ENCODE measurements at places on chromosomes 6 and 20.

- DNase-seq = no peak
Measured at GRCh38 chr20:41428285-41428684, 61.7 kb upstream of the EMILIN3 start.

GRCh38 chr6:56552187-56553130, 90.2 kb downstream of the DST start:
- DNase-seq = no peak

- peak; percentile 72 for DNase-seq
Measured at GRCh38 chr6:110529355-110529754, 52.9 kb upstream of the SLC22A16 start.

- DNase-seq = no peak
Measured at GRCh38 chr6:99416892-99417767, 8.0 kb downstream of the PNISR start.

GRCh38 chr6:39530201-39530759, 194.9 kb downstream of the KIF6 start:
- DNase-seq = no peak

GRCh38 chr20:57097245-57097915, 169.1 kb downstream of the BMP7 start:
- no peak for DNase-seq

GRCh38 chr20:22619272-22619671, 34.9 kb upstream of the FOXA2 start:
- no peak for DNase-seq

DNA sequence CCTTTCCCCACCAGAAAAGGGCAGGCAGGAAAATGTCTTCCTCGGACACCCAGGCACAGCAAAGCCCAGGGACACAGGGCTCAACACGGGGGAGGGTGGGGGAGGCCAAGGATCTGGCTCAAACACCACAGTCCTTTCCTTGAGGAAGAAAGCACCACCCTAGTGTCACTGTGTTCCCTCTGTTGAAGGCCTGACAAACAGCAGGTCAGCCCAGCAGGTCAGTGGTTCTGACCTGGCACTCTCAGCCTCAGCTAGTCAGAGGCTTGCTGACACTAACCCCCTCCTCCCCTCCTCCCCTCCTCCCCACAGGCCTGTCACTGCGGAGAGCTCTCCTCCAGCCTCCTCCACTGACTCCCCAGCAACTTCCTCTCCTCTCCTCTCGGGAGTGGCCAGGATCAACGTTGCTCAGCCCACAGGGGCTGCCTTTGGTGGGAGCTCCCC, 239.6 kb downstream of the LRFN2 start:
- no peak for DNase-seq

DNA sequence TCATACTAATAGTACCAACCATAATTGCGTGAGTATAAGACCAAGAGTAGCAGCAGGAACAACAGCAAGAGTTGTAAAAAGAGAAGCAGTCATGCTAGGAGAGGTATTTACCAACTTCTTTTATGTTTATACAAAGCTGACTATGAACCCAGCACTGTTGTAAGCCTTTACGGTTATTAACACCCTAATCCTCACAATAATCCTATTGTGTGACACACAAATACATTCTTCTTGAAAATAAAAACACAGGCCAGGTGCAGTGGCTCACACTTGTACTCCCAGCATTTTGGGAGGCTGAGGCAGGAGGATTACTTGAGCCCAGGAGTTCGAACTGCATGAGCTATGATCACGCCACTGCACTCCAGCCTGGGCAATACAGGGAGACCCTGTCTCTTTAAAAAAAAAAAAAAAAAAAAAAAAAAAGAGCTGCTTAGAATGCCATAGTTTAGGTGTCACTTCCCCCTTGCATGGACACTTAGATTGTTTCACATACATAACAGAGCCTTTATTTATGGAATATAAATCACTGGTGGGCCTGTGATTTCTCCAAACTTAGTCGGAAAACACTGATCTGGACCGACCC, 20.2 kb downstream of the HCK start:
- DNase-seq = no peak

DNA sequence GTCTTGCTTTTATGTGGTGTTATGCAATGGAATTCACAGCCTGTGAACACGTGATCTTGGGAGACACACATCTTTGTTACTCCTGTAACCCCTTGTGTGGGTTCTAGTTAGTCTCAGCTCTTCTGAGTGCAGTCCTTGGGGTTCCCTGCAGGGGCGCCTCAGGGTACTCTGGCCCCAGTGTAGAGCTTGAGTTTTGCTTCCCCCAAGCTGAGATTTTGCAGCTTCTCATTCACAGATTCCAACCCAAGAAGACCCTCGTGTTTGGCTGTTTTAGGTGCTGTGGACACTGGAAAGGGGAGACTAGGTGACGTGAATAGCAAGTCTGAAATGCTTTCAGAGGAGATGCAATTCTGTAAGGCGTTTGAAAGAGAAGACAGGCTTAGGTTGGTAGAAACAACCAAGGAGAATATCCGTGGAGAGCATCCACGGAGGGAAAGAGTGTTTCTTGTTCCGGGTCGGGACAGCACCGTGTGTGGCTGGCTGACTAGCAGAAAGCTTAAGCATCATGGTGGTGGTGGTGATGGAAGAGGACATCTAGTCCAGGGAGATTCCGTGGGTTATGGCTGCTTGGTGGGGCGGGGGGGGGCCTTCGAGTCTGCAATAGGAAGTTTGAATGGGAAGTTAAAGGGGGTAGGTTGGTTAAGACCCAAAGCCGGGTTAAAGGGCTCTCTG, 30.1 kb downstream of the DUSP22 start:
- DNase-seq = no peak

DNA sequence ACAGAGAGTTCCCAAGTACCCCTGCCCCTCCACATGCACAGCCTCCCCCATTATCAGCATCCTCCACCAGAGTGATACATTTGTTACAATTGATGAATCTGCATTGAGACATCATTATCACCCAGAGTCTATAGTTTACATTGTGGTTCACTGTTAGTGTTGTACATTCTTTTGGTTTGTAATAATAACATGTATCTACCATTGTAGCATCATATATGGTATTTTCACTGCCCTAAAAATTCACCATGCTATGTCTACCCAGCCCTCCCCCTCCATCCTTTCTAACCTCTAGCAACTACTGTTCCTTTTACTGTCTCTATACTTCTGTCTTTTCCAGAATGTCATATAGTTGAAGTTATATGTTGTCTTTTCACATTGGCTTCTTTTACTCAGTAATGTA, 273.9 kb upstream of the RNF217 start:
- no peak for DNase-seq

DNA sequence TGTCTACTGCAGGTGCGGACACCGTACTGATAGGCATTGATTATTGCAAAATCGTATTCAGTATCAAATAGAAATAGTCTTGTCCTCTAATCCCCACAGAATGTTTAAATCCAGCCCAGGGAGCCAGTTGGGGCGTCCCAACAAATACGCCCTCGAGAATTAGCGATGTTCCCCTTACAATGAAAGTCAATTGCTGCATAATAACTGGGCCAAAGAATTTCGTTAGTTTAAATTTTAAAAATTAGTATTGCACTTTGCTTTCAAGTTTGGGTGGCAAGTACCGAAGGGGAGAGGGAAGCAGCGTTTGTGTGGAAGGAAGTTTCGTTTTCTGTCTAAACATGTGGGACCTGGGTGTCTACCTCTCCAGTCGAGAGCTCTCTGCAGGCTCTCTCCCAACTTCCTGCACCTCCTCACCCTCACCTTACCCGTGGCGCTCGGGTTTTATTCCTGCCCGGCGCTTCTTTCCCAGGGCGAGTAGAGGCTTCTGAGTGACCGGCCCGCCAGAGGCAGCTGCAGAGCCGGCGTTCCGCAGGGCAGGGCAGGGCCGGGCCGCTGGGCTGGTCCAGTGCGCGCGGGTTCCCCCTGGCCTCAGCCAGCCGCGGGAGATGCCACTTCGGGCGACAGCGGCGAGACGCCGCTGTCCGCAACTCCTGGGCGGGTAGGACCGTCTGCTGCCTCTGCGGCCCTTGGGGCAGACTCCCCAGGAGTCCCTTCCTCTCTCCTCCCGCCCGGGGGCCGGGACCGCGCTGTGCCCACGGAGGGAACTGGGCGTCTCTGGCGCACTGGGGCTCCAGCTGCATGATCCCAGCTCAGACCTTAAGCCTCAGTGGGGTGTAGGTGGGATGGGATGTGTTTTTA, 862 bp upstream of the TFAP2C start:
- no peak for DNase-seq

DNA sequence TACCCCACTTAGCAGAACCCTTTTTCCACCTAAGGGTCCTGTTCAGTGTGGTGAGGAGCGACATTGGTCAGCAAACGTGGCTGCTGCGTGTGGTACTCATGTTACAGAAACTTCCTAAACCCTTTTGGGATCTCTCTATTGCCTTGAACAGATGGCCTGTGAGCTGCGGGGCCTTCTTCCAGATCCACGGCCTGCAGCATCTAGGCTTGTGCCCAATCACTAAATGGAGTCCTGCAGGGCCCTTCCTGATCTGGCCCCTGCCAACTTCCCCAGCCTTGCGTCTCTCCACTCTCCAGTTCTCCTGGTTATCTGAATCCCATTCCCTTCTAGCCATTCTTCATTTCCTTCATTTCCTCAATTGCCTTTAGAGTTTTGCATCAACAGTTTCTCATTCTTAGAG, 85.6 kb downstream of the PDE7B start:
- no peak for DNase-seq

GRCh38 chr6:105680131-105680530, 277.2 kb upstream of the PREP start:
- DNase-seq = no peak

DNA sequence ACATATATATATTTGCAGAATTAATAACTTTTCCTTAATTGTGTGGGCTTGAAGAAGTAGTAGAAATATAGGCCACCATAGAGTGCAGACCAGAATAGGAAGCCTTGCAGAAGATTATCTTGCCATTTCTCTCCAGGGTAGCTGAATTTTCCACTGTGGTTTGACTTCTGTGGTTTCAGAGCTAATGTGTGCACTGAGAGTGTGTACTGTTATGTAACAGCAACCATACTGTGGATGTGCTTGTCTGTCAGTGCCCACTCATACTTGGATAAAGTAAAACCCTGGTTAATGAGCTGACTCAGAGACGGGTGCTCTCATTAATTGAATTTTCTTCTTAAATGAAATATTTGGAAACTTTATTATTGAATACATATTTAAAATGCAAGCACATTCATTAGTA, 57.2 kb downstream of the CEP43 start:
- peak; percentile 10 for DNase-seq

DNA sequence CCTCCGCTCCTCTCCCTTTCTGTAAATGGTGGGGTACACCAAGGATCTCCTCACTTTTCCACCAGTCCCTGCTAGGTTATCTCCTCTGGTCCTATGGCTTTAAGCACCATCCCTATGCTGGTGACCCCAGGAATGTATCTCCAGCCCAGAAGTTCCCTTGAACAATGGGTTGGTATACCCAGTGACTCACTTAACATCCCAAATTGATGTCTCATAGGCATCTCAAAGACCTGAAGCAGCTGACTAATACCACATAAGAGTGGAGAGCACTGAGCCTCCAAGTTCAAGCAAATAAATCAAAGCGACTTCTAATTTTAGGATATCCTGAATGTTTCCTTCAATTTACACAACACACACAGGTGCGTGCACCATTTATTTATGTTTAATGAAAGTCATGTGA, 48.3 kb downstream of the ADGRF1 start:
- DNase-seq = peak; percentile 23

DNA sequence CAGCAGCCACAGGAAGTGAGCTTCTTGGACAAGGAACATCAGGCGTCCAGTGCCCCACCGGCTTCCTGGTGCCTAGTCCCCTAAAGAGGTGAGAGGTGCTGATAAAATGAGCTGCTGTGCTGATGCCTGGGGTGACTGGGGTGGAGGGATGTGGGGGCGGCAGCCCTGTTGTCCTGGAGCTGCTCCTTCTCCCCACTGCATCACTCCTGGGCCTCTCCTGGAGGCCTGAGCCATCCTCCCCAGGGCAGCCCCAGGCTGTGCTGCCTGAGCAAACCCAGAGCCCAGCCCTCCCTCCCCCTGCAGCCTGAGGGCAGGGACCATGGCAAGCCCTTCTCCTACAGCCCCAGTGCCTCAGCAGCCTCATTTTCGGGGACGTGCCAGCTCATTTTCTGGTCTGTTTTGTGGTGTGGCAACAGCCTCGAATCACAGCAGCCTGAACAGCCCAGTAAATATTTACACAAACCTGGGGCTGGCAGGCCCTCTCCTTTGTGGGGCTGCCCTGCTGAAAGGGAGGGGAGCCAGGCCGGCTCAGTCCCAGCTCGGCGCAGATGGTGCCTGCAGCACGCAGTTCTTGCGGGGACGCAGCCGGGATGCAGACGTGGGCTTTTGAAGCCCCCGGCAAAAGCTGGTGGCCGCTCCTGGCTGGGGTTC, 259.9 kb downstream of the DLL1 start:
- no peak for DNase-seq

- no peak for DNase-seq
Measured at GRCh38 chr6:19736066-19736465, 101.1 kb upstream of the ID4 start.

GRCh38 chr20:22673467-22673866, 89.1 kb upstream of the FOXA2 start:
- DNase-seq = no peak

GRCh38 chr6:125611573-125612344, 137.7 kb upstream of the HEY2 start:
- DNase-seq = no peak

DNA sequence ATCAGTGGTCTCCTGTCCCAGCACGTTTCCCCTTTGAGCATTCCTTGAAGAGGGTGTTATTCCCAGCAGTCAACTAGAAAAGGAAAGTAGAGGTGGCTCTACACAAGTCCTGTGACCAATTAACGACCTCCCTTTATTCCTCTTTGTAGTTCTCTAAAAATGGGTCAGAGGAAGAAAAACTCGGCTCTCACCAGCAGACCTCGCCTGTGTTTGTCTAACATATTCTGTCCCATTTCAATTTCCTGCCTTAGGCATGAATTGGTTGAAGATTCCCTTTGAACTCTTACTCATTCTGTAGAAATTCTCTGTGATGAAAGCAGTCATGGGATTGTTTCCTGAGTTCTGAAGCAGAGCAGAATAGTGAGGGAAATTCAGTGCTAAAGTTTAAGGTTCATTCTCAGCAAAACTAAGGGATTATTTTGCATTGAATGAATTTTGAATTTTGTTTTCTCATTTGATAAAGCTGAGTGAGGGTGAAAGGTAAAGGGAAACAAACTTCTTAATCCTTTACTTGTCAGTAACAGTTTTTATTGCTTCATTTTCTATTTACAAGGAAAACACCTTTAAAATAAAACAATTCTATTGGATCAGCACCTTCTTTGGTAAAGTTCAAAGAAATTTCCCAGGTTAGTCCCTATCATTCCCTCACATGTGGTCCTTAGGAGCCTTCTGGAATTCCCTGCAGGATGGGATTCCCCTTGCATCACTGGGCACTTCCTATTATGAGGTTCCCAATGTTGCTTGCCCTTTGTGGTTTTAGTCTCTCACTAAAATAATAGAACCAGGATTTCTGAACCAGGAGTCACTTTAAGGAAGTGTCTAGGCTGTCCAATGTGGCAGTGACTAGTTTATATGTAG, 105.8 kb downstream of the SLX4IP start:
- DNase-seq = peak; percentile 70

GRCh38 chr6:93341900-93342613, 77.3 kb downstream of the EPHA7 start:
- DNase-seq = no peak

- peak; percentile 15 for DNase-seq
Measured at GRCh38 chr6:68087399-68088133, 547.5 kb upstream of the ADGRB3 start.

- DNase-seq = no peak
Measured at GRCh38 chr6:75863001-75863400, 114.0 kb downstream of the MYO6 start.

Measured in skeletal muscle cell (primary cell).